ENCODE measurements at places on chromosomes 1 and 21. TPM values are rescaled to one million over a fixed set of nuclear protein-coding genes. Genes with fewer than 3 reads are reported as not detected.

Gene BMP8B
- 0.25 TPM for total RNA-seq

Gene HSF2BP
- total RNA-seq = not detected

Gene FHAD1
- total RNA-seq = not detected

Gene NPR1
- total RNA-seq = 10.4 TPM

Gene CYP4Z1
- 0.70 TPM for total RNA-seq

Gene PADI2
- total RNA-seq = 0.38 TPM

DNA sequence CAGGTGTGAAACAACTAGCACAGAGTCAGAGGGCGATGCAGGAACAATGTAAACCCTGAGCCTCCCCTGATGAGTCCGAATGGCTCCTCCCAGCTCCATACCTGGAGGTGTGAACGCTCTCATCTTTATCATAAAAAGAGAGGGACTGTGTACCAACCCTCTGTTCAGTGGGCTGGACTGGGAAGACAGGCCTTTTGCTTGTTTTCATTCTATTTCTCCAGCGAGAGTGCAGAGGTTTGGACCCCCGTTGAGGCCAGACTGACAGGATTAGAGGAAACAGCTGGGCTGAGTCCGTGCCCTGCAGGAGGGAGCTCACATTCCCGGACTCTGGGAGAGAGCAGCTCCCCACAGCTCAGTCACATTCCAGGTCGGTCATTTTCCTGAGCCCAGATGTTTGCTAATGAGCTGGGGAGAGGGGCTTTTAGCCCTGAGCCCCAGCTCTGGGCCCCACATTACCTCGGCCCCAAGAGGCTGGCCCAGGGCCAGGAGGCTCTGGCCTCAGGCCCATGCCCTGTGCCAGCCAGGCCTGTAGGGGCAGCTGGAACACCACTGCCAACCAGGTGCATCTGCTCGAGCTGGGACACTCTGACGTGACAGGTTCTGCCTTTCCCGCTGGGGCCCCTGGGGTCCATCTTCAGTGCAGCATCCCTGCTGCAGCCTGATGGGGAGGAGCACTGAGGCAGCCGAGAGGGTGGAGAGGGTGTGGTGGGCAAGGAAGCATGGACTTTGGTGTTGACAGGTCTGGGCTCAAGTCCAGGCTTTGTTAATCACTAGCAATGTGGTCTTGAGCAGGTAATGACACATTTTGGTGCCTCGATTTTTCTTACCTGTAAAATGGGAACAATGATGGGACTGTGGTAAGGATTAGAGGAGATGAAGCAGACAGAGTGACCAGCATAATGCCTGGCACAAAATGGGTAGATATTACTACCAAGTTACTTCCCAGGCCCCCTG, 3.5 kb upstream of the NBL1 start:
- no peak for DNase-seq

DNA sequence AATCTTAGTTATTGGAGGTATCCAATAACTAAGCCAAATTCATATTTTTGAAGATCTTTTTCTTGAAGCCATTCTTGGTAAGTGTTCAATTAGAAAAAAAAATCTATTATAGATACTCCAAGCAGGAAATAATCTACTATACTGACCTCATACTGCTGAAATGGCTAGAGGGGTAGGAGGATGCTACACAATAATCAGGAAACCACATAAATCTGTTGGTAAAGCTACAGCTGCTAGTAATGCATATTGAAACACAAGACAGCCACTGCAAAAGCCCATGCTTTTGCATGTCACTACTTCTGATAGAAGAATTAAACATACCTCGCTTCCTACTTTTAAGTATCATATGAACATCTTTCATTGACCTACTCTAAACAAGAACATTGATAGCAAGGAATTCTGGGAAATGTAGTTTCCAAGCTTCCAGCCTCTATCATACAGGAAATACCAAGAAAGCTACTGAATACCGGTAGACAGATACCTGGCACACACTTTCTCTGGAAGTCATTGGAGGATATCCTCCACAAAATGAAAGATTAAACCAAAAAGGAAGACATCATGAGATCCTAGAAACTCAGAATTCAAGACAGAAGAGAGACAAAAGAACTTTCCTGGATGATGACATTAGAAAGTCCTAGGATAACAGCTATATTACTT, 103.0 kb upstream of the VAV3 start:
- DNase-seq = no peak

DNA sequence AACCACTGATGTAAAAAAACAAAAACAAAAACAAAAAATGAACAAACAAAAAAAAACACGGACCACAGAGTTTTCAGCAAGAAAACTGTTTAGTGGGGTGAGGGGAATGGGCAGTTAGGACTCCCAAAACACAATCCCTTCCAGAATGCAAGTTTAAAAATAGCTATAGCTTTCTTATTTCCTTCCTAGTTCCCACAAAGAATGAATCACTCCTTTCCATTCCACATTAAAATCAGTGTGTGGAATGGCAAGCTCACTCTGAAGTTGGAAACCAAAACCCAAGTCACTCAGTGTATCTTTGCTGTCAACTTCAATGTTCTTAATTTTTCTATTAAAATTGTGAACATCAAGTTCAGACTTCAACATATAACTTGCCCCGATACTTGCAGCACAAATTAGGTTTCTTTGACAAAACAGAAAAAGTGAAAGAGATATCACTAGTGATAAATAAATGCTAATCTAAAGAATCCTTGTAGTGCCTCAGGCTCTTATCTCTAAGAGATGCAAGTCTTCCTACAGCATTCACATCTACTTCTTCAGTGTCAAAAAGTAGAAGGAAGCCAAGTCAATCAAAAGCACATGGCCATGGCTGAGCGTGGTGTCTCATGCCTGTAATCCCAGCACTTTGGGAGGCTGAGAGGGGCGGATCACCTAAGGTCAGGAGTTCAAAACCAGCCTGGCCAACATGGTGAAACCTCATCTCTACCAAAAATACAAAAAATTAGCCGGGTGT, 45.5 kb downstream of the TOR3A start:
- DNase-seq = no peak

DNA sequence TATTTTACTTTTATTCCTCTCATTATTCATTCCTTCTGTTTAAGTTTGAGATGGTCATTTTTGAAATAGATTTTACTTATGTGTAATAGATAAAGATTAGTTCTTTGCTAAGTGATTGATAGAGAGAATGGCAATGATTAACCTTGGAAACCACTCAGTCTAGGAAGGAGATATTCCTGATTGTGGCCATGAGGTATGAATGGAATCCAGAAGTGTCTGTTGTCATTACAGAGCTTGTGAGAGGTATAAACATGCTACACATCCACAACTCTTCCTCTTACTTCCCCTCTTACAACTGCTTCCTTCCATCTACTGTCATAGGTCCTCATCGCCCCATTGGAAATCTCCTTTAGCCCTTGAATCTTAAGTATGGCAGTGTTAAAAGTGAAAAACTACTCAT, 988.8 kb upstream of the B3GALT2 start:
- DNase-seq = no peak

DNA sequence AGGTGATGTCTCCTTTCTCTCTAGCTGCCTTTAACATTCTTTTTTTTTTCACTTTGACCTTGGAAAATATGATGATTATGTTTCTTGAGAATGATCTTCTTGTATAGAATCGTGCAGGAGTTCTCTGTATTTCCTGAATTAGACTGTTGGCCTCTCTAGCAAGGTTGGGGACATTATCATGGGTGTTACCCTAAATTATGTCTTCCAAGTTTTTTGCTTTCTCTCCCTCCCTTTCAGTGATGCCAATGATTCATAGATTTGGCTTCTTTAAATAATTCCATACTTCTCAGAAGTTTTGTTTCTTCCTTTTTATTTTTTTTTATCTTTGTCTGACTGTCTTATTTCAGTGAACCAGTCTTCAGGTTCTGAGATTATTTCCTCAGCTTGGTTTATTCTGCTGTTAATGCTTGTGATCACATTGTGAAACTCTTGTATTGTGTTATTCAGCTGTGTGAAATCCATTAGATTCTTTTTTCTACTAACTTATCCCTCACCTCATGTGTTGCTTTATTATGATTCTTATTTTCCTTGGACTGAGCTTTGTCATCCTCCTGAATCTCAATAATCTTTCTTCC, 268.4 kb upstream of the NRIP1 start:
- no peak for DNase-seq

DNA sequence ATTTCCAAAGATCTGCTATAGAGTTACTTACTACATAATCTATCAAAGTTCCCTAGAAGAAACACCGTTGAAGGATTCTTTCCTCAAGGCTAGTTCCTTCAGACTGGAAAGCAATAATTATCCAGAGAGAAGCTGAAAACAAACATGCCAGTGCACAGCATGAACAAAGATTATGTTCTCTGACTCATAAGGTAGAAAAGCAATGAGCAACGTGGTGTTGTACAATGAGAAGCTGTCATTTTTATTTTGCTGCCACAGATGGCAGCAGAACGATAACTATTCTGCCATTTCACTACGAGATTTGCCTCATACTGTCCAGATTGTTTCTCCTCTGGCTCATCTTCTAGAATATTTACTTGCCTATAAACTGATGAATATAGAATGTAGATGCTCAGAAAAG, 10.7 kb downstream of the EXTL2 start:
- DNase-seq = no peak

DNA sequence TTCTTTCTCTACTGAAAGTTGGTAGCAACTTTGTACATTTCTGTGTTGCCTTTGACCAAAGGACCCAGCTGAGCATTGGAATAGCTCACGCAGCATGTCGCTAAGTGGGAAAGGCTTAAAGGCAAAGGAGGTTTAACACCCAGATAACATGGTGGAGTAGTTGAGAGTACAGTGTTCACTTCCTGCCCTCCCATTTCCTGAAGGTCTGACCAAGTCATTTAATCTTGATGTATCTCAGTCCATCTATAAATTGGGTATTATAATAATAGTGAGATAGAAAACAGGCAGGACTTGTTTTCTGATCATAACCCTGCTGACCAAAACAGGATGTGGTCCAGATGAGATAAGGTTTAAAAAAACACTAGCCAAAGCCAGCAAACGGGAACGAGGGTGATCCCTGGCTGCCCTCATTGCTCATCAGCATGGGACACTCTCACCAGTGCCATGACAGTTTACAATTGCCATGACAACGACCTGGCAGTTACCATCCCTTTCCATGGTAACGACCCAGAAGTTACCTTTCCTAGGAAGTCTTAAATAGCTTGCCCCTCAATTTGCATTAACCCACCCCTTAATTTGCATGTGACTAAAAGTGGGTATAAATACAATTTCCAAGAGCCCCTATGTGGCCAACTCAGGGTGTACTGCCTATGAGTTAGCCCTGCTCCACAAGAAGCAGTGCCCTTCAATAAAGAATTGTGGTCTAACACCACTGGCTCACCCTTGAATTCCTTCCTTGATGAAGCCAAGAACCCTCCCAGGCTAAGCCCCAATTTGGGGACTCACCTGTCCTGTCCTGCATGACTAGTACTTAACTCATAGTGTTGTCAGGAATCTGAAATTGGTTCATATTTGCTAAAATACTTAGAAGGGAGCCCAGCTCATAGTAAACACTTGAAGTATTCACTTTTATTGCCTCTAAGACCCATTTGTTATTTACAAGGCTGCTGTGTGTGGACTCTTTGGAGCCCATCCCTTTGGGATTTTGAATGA, 28.4 kb upstream of the FHAD1 start:
- DNase-seq = no peak

- DNase-seq = no peak
These were observed 36.8 kb downstream of the LHX8 start for GRCh38 chr1:75170981-75171380.

DNA sequence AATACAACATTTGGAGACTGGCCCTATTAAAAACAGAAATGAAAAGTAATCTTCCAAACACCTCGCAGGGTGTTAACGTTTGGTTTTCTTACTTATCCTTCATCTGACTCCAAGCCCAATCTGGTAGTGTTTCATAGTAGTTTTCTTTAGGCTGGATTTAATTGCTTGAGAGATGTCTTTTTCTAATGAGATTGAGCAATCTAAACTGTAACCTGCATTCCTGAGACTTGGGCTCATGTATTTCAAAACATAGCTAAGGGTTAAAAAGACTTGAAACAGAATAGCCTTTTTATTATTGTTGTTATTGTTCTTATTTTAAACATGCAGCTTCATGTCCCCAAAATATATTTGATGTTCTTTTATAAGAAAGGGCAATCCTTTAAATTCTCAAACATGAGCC, 278.9 kb downstream of the TGFB2 start:
- DNase-seq = no peak

DNA sequence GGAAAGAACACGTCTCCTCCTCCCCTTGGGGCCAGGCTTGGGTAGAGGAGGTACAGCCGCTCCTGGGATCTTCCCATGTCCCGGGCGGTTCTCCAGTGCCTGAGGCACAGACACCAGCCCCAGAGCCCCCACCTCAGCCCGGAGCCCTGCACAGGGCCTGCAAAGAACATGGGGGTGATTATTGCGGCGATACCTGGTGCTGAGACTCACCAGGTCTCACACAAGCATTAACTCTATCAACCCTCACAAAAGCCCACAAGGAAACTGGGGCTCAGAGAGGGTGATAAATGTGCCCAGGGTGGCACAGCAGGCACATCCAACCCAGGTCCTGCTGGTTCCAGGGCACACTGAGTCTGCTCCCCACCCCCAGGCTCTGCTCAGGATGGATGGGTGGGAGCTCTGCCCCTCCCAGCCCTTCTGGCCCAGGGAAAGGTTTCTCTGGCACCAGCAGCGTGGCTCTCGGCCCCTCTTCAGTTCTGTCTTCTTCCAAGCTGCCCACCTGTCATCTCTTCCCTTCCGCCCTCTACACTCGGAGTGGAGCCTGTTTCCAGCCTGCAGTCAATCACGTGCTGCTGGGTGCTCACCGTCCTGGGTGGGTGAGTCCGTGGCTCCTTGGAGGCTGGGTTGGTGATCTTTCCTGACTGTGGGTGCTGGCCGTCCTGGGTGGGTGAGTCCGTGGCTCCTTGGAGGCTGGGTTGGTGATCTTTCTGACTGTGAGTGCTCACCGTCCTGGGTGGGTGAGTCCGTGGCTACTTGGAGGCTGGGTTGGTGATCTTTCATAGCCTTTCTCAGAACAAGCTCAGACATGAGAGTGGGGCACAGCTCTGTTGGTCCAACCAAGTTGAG, 53.6 kb upstream of the AJAP1 start:
- no peak for DNase-seq

DNA sequence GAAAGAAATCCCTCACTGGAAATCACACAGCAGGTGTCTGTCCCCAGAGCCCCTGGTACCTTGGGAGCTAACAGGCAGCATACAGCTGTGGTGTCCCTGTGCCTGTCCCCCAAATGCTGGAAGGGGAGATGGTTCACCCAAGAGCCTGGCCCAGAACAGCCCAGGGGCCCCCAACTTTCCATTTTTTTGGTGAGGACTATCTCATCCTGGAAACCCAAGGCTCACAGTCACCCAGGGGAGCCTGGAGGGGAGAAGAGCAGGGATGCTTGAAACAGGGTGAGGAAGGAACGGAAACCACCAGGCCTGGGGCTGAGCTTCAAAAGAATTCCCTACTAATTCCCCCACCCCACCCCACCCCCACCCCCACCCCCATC, 3.6 kb downstream of the SDC3 start:
- DNase-seq = no peak

DNA sequence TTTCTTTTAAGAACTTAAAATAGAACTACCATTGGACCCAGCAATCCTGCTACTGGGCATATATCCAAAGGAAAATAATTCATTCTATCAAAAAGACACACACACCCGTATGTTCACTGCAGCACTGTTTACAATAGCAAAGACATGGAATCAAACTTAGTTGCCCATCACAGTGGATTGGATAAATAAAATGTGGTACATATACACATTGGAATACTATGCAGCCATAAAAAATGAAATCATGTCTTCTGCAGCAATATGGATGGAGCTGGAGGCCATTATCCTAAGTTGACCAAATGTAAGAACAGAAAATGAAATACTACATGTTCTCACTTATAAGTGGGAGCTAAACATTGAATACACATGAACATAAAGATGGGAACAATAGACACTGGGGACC, 585.3 kb upstream of the USP24 start:
- DNase-seq = no peak

- DNase-seq = no peak
These were observed 149.4 kb downstream of the TIAM1 start for GRCh38 chr21:31194510-31195293.

- no peak for DNase-seq
These were observed 76.1 kb upstream of the CNIH3 start for GRCh38 chr1:224539971-224540370.
